Umbilical cord (tissue), 2 donors: ENCODE measurements at places on chromosomes 4 and X.

DNA sequence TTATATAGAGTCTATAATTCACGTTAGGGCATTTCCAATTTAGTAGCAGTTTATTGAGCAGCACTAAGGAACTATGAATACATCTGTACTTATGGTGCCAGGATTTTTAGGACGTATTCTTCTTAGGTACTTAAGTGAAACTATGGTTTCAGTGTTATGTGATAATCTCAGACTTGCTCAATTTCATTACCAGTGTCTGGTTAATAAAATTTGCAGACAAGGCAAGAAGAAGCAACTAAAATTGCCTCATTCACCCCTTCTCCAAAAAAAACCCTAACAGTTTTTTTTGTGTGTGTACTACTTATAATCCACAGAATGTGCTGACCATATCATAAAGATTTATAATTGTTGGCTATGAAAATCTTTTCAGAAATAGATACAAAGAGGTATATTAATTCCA is 6.0 kb upstream of the CXCL10 start:
- DNase-seq, result no peak

DNA sequence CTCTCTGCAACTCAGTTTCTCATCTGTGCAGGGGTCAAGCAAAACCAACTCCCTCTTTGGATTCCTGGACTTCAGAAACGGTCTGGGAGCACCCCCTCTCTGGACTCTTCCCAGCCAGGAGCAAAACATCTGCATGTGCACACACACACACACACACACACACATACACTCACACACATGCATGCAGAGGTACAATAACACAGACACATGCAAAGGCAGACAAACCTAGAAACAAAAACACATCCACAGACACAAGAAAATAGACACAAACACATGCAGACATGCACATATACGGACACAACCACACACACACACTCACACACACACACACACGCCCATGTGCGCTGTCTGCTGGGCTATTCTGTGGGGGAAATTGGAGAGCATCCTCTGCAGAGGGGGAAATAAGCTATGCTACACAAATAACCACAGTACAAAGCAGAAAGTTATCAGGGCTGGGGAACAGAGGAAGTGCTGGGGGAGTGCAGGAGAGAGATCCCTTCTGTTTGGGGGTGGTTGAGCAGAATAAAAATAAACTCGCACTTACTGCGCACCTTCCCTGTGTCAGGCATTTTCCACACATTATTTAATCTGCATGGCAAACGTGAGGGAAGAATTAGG is 19.9 kb downstream of the IQSEC2 start:
- no peak for DNase-seq

- no peak for DNase-seq
Measured at GRCh38 chrX:6325437-6325836, 96.8 kb upstream of the NLGN4X start.

DNA sequence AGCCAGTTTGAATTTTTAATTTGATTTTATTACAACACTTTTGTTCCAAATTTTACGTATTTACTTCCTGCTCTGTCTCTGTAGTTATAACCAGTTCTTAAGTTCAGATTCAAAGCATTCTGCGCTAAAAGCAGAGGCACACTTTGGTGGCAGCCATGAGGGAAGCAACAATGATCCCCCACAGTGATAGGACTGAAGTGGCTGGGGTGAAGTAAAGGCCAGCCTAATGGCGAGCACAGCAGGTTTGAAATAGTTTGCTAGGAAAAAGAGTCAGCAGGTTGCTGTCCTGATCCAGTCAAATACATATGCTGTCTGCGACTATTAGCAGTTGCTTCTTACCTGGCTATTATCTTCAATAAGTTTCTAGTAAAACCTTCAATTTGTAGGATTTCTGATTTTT is 176.3 kb downstream of the RPA4 start:
- DNase-seq, result no peak

DNA sequence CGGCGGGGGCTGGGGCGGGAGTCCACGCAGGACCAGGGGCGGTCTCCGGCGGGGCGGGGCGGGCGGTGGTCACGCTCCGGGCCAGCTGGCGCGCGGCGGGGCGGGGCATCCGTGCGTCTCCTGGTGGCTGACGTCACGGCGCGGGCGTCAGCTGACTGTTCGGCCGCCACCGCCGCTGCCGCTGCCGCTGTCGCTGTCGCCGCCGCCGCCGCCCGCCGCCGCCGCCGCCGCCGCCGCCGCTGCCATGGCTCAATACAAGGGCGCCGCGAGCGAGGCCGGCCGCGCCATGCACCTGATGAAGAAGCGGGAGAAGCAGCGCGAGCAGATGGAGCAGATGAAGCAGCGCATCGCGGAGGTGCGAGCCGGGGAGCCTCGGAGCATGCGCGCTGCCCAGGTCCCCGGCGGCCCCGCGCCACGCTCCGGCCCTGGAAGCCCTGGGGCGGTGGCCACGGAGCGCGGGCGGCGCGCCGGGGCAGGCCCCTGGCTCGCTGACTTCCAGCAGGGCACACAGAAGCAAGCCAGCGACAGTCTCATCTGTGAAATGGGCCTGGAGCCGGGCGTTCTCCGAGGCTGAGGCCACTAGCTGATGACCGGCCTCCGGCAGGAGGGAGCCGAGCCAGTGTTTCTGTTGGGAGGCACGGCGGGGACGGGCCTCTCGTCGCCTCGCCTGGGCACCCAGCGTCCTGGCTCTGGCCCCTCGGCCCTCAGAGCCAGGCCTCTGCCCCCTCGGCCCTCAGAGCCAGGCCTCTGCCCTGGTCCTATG is at the start of gene FAM50A:
Gene FAM50A (plus strand): TSS at position 150 of the 763 bp plus-strand sequence. CDS start 95 bp downstream, at position 245.
- DNase-seq, result peak; percentile 65

DNA sequence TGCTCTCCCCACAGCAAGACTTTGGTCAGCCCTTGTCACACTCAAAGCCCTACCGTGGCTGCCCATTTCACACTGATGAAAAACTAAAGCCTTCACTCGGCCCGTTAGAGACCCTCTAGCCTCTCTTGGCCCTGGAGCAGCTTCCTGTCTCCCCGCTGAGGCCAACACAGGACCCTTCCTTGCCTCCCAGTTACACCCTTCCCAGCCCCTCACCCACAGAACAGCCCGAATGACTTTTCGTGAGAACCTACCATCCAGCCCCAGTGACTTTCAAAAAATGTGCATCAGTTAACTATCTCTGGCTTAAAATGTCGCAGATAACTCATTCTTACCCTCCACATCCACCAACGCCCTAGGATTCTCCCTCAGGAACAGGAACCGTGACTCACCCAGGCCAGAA is 756 bp upstream of the TAF9B start:
- DNase-seq, result no peak

- no peak for DNase-seq
Measured at GRCh38 chrX:19347916-19348315, 4.2 kb downstream of the PDHA1 start.

GRCh38 chr4:25446611-25447010 is 69.5 kb downstream of the ANAPC4 start:
- no peak for DNase-seq

DNA sequence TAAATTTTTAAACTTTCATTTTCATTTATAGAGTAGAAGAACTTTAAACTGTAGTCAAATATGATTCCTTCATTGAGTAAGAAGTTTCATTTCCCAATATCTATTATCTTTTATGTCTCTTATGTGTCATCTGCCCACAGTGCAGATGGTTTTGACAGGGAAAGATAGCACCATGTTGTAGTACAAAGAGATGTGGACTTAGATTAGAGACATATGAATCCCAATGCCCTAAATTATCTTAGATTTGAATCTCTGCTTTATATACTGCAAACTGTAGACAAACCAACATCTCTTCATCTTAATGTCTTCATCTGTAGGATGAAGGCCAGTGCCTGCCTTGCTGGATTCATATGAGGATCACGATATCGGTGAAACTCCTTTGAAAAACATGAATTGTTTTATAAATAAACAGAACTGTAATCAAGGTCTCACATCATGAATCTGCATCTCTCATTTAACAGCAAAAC is 217.5 kb downstream of the BANK1 start:
- DNase-seq, result no peak

DNA sequence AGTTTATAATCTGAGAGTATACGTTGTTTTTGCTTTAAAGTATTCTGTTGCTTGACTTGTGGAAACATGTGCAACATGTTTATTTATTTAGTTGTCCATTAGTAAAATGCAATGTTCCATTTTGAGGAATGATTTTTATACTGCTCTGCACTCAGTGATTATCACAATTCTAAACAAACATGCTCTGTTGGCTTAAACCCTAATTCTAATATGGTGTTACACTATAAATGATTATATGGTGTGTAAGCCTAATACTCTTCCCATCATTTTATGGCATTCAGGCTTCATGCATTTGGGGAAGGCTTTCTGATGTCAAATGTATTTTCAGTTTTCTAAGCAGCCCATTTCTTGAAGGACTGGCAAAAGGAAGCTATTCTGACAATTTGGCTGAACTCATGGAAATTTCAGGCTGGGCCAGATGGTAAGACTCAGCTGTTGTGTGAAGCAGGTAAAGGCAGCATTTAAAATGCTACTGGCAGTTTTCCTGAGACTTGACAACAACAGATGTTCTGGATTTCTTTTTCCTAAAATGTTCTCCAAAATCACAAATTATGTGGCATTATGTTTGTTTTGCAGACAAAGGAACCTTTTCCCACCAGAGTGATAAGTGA is 336.7 kb upstream of the GNPDA2 start:
- DNase-seq, result peak; percentile 58

GRCh38 chrX:72467135-72467534 is 105.5 kb downstream of the HDAC8 start:
- no peak for DNase-seq

DNA sequence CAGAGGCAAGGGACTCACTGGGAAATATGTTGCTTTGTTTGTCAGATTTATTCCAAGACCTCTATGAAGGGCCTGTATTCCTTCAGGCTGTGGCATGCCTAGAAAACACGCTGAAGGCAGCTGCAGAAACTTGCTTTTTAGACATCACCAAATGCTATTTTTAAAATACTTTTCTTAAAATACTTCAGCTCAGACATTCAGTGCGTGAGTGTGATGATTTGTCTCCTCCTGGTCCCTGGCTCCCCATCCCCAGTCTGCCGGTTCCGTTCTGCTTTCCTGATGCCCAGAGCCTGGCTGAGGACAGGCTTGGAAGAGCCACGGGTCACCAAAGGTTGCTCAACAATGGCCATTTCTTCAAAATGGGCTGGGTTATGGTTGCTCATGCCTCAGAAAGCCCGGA is 55.0 kb downstream of the PSAPL1 start:
- peak; percentile 35 for DNase-seq

DNA sequence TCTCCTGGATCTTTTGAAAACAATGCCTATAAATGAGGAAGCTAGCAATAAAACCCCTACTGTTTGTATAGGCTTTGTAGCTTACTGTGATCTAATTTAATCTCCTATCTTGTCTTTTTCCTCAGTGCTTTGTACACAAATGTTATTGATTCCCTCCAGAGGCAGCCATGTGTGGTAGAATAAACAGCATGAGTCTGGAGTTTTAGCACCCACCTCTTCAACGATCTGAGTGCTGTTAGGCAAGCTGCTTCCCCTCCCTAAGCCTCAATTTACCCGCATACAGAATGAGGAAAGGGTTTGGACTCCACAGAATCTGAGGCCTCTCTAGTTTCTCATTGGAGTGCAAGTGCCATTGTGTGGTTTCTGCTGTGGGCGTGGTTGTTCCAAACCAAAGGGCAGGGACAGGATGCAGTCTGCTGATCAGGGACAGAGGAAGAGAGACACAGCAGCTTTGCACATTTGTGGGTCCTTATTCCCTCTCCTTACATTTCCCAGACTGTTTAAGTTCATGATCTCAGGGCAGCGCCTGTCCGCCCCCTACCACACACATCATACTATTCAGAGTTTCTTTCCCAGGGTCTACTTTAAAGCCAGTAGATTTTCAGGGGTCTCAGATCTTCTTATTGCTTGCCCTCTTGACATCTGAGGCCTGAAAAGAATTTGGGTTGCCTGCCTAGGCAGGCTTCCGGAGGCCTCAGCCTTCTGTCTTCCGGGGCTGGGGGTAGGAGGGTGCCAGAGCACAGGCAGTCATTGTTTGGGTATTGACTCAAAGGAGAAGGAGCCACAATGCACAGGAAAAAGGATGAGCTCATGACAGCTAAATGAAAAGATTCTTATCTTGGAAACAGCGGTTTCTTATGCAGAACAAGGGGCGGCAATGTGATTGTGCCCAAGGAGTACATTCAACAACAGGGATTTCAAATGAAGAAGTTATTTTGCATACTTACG is 114.9 kb upstream of the TEX13D start:
- DNase-seq, result no peak

- DNase-seq, result peak; percentile 19
Measured at GRCh38 chrX:93422693-93423092, 250.7 kb downstream of the NAP1L3 start.

DNA sequence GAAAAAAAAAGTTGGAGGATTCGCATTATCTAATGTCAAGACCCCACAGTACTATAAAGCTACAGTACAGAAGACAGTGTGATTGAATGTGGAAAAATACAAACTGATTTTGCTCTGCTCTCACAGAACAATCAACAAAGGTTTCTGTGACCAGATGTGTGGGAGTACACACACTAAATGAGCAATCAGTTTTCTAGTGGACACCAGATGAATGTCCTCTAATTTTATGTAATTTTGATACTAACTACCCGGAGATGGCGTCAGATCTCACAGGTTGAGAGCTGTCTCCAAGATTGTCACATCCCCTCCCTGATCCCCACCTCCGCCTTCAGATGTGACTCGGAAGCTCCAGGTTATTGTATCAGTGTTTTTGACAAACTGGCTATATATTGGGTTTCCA is 81.9 kb upstream of the HUWE1 start:
- no peak for DNase-seq

DNA sequence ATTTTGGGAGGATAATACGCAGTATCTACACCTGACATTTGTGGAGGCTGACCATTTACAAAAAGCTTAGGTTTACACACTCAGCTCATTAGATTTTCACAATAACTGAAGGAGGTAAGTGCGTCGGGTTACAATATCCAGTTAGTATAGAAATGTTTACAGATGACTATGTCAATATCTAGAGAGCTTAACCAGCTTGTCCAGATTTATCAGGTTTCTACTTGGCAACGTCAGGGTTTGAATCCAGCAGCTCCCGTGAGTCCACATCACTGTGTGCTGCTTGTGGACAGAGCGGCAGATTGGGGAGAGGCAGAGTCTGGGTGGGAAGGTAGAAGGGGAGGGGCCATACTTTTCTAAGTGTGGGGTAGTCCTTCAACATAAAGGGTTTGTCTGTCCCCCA is 28.3 kb downstream of the ARHGAP10 start:
- no peak for DNase-seq
